ENCODE measurements at places on chromosomes 12 and 14. TPM values are rescaled to one million over a fixed set of nuclear protein-coding genes. Genes with fewer than 3 reads are reported as not detected.
A peak's percentile ranks its signal among the peaks of the same experiment; 100 is the strongest.

- DNase-seq: no peak
Observed at GRCh38 chr14:21748869-21749303, 75.3 kb upstream of the OR4E1 start.

Gene LMNTD1
- not detected for total RNA-seq

Gene MYO1A
- 0.15 TPM for total RNA-seq

DNA sequence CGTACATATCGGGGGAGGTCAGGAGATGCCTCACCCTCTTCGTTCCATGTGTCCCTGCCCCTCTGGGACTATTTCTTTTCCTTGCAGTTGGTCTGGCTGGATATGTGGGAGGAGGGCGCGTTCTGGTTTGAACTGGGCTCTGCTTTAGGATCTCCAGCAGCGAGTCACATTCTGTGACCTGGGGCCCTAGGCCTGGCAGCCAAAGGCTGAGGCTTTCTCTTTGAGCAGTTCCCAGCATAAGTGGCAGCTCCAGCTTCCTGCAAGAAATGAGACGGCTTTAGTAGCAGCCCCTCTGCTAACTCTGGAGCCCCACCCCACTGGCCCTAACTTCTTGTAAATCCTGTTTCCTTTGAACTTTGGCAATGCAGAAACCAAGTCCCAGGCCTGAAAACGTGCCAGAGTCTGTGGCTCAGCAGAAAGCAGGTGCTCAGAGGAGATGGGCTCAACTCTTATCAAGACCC, 274.8 kb downstream of the DPF3 start:
- DNase-seq: no peak

DNA sequence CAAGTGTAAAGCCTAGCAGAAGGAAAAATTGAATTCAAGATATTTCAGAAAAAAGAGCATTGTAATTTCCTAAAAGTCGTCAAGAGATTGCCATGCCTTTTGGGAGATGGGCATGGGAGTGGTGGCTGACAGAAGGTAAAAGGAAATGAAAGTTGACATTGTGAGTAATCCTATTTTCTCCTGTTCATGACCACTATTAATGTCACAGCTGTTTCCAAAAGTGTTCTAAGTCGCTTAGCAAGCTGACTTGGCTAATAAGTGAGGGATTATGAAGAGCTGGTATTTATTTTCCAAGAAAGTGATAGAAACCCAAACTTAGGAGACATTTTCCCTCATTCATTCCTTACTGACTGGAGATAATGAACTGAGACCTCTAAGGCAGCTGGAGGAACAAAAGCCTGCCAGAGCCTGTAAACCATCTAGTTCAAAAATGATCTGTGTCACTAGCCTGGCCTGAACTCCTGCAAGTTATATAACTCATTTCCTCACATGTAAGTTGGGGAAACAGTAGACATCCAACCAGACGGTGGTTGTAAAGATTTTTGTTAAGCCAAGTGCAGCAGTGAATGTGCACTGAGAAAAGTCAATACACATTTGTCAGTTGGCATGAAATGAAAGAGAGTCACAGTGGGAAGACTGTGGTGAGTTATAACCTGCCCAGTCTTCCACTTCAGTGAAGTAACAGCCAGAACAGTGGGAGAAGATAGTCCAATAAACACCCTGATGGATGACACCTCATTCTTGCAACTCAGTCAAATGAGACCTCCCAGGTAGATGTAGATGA, 75.8 kb downstream of the DIO2 start:
- no peak for DNase-seq

DNA sequence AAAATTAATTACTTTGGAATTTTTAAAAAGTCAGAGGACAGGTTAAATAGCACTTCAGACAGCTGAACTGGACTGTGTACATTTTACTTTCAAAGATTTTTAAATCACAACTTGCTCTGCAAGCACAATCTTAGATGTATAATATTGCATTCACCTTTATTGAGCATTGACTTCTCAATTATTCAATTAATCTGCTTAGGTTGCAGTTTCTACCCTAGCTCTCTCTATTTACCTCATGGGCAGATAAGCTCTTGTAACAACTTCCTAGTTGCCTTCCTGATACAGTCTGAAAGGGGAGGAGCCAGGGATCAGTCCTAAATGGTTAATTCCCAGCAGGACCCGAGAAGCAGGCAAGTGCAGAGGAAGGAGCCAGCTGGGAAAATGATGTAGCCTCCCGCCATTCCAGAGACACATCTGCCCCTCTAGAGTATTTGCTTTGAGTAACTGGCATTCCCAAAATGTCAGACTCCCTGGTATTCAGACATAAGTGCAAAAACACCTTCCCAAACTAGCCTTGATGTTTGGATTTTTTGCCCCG, 302.8 kb downstream of the GALC start:
- DNase-seq: no peak

DNA sequence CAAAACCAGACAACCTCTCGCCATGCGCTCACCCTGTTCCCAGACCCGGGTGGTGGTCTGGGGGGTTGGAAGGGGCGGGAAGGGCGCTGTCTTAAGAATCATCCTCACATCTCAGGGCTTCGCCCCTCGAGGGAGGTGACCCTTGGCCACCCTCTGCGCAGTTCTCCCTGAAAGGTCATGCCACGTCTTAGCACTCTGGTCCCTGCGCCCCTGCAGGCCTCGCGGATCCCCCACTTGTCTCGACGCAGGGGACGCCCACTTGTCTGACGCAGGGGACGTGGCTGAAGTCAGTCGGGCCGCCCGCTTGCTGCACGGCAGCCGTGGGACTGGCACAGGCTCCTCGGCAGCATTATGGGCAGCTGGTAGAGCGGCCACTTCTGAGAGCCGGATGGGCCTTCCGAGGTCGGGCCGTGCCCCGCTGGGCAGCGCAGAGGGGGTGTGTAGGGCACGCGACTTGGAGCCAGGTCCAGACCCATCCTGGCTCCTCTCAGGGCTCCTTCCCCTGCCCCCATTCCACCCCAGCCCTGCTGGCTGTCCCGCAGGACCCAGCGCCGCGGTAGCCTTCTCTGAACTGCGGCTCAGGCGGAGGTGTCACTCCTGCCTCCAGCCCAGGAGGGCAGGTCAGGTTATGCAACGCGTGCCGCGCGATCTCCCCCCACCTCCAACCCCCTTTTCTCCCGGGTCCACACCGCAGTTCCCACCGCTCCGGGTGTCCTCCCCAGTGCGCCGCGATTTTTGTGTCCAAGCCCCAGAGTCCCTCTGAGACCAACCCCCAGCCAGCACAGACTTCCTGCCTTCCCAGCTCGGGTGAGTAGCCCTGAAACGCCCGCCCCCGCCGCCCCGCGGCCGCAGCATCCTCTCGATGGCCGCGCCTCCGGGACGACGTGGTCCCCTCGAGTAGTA, 40.9 kb upstream of the CAPRIN2 start:
- peak; percentile 50 for DNase-seq

DNA sequence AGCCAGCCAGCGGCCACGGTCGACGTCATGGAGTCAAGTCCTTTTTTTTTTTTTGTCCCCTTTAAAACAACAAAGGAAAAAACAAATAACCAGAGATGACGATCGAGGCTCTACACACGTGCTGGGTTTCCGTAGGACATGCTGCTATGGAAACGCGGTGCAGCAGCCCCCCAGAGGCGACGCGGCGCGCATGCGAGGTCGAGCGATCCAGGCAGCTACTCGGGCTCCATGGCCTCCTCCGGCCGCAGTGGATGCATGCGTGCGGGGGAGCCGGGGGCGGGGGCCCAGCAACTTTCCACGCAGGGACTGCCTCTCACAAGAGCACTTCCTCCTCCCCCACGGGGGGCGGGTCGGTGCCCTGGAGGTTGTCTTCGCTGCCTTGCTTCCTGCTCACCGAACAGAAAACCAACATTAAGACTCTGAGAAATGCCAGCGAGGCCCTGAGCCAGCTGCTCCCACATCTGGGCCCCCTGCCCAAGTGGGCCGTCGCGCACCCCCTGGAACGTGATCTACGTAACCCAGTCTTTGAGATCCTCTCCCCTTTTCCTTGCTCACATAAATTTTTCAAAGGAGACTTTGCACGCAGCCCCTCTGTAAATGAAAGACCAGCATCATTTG, 30.7 kb downstream of the P2RX4 start:
- peak; percentile 93 for DNase-seq

DNA sequence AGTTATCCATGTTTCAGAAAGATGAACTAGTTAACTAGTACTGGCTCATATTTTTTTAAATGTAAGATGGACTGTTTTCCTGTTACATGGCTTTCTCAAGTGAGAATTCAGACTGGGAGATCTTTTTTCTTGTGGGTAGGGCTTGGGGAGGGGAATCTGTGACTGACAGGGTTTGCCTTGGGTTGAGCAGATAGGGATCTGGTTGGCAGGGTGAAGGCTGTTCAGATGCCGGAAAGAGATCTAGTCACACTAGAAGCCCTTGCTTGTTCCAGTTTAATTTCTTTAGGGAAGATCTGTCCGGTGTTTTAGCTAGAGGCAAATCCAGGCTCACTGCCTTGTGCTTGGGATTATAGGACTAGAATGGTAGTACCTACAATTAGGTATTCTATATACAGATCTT, 63.2 kb downstream of the FBXO33 start:
- DNase-seq: no peak

Gene TAS2R8
- total RNA-seq: not detected
